ENCODE measurements at places on chromosomes 3 and 15. TPM values are rescaled to one million over a fixed set of nuclear protein-coding genes. Genes with fewer than 3 reads are reported as not detected.

GRCh38 chr15:89352476-89352875 is 17.9 kb upstream of the POLG start:
- no peaks in the 10 kb centered on the region for H3K27me3 ChIP-seq
- no peak overlapping the region for H3K27ac ChIP-seq
- no peak overlapping the region for H3K4me3 ChIP-seq
- H3K36me3 ChIP-seq = no peaks in the 10 kb centered on the region
- H3K4me1 ChIP-seq = peaks cover 7% of the 10 kb centered on the region

The PPP1R14D gene
- not detected for total RNA-seq

DNA sequence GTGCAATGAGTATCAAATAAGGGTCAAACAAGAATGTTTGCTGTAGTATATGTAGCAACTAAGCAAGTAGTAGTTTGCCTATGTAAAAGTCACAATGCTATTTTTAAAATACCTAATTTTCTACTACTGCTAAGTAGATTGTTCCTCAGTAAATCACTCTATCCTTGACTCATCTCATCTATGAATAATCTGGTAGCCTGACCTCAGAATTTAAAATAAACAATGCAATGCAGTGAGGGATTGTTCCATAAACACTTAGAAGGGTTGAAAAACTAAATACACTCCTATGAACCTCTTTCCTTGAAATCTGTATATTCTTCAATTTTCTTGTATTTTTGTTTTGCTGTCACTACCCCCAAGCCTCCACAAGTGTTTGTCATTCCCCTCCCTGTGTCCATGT is 253.3 kb downstream of the TBC1D5 start:
- no peak overlapping the region for H3K4me3 ChIP-seq
- no peaks in the 10 kb centered on the region for H3K36me3 ChIP-seq
- DNase-seq = no peak
- no peaks in the 10 kb centered on the region for H3K4me1 ChIP-seq

DNA sequence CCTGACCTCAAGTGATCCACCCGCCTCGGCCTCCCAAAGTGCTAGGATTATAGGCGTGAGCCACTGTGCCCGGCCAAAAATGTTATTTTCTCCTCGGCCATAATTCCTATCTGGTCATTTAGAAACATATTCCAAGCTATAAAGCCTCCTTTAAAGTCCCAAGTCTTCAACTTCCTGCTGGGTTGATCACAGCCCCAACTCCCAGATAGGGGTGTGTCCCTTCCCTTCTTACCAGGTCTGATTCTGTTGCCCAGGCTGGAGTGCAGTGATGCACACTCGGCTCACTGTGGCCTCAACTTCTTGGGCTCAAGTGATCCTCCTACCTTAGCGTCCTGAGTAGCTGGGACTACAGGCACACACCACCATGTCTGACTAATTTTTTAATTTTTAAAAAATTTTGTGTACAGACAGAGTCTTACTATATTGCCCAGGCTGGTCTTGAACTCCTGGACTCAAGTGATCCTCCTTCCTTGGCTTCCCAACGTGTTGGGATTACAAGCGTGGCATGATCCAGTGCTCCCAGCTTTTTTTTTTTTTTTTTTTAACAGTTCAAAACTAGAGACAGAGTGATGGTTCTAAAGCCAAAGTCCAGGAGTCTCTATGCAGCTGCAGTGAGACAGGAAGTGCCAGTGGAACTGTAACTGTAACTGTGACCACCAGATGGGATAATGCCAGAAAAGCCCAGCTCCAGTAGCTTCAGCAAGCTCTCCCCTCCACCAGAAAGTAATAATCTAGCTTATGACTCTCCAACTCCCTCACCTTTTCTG is 8.2 kb upstream of the PRKAR2A start:
- no peaks in the 10 kb centered on the region for H3K27me3 ChIP-seq
- peaks cover 4% of the 10 kb centered on the region for H3K36me3 ChIP-seq
- no peak for DNase-seq
- H3K4me1 ChIP-seq = peaks cover 12% of the 10 kb centered on the region

DNA sequence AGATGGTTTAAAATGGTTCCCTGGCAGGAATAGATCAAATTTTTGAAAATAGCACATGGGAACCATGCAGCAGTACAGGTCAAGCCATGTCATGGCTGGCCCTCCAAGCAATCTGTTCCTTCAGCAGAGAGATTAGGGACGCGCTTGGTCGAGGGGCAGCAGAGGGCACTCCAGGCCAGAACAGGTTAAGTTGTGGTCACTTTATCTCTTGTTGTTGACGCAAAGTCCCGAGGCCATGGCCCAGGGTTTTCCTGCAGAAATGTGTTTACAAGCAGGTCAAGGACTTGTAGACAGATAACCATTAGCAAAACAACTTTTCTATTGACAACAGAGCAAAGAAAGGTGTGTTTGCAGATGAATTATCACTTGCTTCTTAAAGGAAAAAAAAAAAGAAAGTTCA is 570.0 kb upstream of the NR2F2 start:
- no peaks in the 10 kb centered on the region for H3K36me3 ChIP-seq
- H3K4me1 ChIP-seq = no peaks in the 10 kb centered on the region
- H3K27ac ChIP-seq = no peak overlapping the region
- no peak for DNase-seq

GRCh38 chr15:42558739-42559138 is 10.1 kb downstream of the HAUS2 start:
- no peak overlapping the region for H3K27ac ChIP-seq
- H3K4me1 ChIP-seq = no peaks in the 10 kb centered on the region
- no peaks in the 10 kb centered on the region for H3K27me3 ChIP-seq
- DNase-seq = no peak

GRCh38 chr3:32614956-32615355 is 44.3 kb upstream of the DYNC1LI1 start:
- H3K36me3 ChIP-seq = no peaks in the 10 kb centered on the region
- DNase-seq = no peak
- no peaks in the 10 kb centered on the region for H3K27me3 ChIP-seq
- no peak overlapping the region for H3K27ac ChIP-seq
- H3K4me3 ChIP-seq = no peak overlapping the region

DNA sequence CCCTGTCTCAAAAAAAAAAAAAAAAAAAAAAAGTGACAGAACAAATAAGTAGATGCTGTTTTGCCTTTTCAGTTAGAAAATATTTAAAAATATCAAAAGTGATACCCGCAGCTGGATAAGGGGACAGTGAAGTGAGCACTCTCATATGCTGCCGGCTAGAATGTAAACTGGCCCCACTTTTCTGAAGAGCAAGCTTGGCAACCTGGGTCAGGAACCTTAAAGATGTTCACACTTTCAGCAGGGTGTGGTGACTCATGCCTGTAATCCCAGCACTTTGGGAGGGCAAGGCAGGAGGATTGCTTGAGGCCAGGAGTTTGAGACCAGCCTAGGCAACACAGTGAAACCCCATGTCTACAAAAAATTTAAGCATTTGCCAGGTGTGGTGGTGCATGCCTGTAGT is 17.4 kb downstream of the FSD2 start:
- no peak overlapping the region for H3K27ac ChIP-seq
- no peaks in the 10 kb centered on the region for H3K27me3 ChIP-seq
- H3K4me3 ChIP-seq = no peak overlapping the region
- H3K4me1 ChIP-seq = no peaks in the 10 kb centered on the region

GRCh38 chr3:36542186-36542585 is 161.9 kb downstream of the STAC start:
- no peaks in the 10 kb centered on the region for H3K4me1 ChIP-seq
- no peak overlapping the region for H3K4me3 ChIP-seq
- DNase-seq = no peak
- H3K27me3 ChIP-seq = no peaks in the 10 kb centered on the region
